NK-92 treated with Interleukin-12 subunit alpha and Interleukin-12 subunit beta, amount 100 ng/mL, for 24 hours (cell line): ENCODE measurements at places on chromosomes 3 and 15.
A peak's percentile ranks its signal among the peaks of the same experiment; 100 is the strongest.

DNA sequence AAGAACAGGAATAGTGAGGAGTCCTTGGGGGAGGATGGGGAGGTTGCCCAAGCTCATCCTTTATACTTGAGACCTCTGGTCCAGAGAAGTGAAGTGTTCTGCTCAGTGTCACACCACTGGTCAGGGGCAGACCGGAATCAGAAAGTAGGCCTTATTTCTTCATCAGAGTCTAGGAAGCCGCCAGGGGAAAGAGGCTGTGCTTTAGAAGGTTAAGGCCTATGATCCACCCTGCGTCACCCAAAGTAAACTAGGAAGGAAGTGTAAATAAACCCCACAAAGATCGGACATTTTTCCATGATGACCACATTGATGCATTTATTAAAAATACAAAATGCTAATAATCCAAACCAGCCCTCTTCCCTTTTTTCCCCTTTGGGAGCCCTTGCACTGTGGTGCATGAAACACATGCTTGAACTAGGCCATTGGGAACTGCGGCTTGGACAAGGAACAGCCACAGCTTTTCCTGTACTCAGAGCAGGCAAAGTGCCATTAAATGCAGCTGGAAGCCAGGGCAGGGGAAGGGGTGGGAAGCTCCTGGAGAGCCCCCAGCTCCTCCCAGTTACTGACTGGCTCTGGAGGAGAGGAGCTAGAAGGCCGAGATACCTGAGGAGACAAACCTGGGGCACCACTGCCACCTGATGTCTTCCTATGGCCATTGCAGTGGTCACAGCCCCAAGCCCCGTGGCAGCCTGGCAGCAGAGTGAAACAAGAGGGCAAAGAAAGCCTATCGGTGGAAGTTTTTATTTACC, 37.0 kb downstream of the CDC25A start:
- peak; percentile 27 for DNase-seq

DNA sequence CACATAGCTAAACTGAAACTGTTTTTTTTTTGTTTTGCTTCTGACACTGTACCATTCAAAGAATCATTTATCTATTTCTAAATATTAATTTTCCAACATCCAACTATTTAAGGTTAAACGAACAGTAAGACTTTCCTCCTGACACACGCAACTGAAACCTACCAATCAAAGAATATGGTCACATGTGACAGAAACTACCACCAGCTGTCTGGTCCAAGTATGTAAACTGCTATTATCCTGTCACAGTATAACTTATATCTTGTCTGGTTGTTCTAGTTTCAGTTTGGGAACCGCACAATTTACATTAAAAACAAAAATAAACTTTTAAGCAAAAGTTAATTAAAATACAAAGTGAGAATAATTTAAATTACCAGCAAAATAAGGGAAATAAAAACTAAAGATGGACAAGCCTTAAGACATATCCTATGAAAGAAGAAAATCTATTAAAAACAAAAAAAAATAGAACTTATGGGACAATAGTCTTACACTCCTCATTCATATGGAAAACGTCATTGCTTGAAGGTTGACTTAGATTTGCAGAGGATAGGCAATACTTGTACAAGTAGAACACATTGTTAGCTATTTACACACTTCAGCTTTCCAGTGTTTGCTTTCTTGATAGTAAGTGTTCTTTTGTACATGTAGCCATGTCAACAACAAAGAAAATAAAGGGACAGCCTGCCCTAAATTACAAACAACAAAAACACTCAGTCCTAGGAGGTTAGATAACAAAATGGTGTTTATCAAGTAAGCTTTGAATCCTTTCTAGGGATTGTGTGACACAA, 26.8 kb upstream of the CHRM5 start:
- DNase-seq, result no peak

DNA sequence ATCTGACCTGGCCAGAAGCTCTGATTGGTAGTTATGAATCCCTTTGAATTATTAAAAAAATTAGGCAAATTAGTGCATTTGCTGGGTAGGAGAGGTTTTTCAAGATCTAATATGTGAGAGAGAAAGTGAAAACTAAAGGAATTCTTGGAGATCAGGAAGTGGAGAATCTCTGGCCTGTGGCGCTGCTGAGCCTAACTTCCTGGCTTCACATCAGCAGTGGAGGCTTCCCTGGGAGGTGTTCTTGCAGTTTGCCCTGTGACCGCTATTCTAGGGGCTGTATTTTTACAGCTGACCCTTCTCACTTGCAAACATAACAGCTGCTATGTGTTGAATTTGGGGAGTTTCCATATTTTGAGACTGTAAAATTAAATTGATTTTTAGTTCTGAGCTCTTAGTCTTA, 166.4 kb downstream of the ATG7 start:
- no peak for DNase-seq

- DNase-seq, result no peak
These were observed 35.2 kb downstream of the USP13 start for GRCh38 chr3:179687967-179688535.

DNA sequence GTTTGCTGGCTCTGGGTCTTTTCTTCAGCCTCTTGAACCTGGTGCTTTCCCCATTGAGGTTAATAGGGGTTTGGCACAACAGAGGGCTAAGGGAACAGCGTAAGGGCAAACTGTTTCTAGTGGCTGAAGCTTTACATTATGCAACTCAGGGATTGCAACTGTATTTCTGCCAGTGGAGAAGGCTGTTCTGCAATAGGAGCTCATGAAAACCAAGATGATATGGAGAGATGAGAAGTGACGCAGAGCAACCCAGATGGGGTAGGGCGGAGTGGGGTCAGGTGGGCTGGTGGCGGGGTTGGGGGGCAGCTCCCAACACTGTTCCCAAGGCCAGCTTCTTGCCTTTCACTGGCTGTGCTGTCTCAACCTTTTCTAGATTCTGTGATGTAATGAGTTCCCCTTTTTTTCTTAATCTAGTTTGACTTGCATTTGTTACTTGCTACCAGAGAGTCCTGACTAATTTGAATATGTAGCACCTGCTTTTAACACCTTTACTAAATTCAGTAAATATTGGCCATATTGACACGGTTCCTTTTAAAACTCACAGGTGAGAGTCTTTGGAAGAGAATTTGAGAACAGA, 7.2 kb downstream of the GXYLT2 start:
- DNase-seq, result no peak

GRCh38 chr3:186772281-186772694, 11.1 kb upstream of the EIF4A2 start:
- DNase-seq, result no peak

DNA sequence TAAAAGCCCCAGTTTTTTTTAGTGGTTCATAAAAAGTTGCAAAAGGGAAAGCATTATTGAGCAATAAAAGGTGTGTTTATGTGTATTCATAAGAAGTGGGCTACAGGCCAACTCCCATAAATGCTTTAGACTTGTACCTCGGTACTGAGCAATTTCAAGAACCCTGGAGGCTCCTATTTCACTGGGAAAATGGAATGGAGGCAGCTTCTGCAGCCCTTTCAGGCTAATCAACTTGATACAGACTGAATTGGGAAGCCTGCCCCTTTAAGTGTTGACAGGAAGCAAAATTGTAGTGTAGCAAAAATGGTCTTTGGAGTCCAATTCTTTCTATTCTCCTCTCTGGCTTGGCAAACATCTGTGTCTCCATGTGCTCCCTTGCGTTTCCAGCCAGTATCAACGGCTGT, 118.8 kb downstream of the ECT2 start:
- no peak for DNase-seq

DNA sequence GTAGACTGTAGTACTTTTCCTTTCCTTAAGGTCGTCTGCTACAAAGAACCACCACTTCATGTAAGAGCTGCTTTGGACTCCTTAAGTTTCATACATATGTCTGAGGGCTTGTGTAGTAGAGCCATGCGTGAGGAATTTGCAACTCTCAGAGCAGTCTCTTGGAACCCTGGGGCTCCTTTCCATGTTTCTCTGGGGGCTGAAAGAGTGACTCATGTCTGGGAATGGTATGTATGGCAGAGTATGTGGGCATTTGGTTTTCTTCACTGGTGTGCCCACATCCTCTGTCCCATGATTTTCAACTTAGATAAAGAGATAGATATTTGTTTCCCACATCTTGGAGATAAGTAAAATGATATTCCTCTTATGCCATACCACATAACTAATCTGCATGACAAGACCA, 20.6 kb upstream of the RBM5 start:
- DNase-seq, result no peak
